ENCODE measurements at places on chromosomes 5 and 9.

DNA sequence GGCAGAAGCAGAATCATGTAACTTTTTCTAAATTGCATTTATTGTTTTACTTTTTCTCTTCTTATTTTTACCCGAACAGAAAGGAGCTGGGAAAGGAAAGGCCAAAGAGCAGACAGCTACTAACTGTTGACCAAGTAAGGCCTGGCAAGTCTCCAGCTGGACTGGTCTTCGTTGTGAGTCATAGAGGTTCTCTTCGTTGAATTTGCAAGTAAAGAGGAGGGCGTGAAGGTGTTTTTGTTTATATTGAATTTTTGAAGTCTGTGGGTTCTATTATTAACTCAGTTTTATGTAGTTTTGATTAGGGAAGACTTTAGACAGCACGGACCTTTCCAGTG is 416.5 kb upstream of the CCNH start:
- no peak for DNase-seq

- DNase-seq, result no peak
Measured at GRCh38 chr9:109426626-109427402, 71.3 kb downstream of the PTPN3 start.

DNA sequence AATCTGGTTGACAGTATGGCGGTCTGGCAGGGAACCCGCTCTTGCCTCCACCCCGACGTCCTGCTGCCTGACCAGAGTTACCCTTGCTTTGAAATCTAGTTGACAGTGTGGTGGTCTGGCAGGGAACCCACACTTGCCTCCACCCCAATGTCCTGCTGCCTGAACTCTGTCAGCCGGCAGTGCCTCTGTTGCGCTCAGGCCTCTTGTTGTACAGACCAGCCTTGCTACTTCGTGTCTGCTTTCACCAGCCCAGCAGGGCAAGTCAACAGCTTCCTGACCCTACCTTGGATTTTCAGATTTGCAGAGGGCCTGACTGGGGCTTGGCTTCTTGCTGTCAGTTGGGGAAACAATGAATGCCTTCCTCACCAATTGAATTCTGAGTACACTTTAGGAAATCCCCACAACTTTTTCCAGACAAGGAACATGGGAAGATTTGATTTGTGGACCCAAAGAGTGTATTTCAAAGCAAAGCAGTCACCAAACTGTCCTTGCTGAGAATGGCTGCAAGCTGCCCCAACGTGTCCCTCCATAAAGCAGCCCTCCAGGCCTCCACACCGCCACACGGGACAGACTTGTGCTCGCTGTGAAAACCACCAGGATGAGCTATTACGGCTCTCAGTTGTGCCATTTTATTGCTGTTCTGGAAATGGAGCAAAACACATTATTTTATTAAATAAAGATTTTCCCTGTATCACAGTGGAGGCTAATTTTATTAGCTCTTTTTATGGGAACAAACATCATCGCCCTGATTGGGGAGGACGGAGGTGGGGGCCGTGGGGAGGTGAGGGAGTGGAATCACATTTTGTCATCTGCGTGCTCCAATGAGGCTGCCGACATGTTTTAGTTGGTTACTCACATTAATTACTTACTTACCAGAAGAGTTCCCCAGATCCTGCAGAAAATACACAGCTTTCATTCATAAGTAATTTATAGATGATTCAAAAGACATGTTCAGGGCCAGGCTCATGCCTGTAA is 189.3 kb downstream of the AOPEP start:
- DNase-seq, result no peak

- DNase-seq, result no peak
Measured at GRCh38 chr9:88256216-88256615, 117.9 kb upstream of the SPATA31C2 start.

DNA sequence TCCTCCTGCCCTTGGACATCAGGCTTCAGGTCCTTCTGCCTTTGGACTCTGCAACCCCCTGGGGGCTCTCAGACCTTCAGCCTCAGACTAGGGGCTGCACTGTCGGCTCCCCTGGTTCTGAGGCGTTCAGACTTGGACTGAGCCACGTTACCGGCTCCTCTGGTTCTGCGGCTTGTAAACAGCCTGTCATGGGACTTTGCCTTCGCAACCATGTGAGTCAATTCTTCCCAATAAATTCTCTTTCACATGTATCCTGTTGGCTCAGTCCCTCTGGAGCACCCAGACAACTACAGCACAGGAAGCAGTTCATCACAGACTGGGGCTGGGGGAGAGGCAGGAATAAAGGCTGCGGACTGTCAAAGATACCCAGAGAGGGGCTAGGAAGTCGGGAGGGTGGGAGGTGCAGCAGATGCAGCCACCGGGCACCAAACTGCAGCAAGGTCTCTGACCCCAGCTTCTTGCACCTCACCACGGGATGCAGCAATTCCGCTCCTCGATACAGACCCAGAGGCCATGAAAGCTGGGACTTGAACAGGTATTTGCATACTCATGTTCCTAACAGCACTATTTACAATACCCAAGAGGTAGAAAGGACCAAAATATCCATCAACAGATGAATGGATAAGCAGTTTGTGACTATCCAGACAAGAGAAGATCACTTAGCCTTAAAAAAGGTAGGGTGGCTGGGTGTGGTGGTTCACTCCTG is 100.8 kb downstream of the COL23A1 start:
- no peak for DNase-seq

DNA sequence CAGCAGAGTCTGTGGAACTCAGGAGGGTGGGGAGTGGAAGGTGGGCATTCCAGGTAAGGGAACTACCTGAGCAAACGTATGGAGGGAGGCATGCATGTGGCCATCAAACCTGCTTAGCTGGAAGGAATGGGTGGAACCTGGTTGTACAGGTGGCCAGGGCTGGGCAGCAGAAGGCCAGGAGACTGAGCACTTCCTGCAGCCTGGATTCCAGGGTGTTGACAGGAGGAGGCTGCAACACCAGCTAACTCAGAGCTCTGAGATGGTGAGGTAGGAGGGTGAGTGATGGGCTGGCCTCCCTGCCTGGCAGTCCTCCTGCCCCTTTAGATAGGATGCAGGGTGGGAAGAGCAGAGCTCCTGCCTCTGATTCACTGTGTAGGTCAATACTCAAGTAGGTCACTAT is 92.5 kb upstream of the CPEB4 start:
- no peak for DNase-seq

DNA sequence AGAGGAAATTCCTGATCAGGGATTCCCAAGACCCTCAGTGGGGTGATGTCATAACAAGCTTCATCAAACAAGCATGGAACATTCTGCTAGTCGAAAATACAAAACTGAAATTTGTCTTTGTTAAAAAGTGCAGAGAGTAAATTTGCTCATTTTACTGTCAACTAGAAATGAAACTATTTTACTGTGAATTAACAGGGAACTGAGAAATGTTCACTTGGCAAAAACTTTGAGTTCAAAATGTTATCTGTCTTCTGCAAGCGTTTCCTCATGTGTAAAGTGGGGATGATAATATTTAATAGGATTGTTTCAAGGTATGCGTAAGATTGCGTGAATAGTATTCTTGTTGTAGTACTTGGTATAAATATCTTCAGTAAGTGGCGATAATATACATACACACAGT is 45.4 kb downstream of the ALDH1A1 start:
- no peak for DNase-seq

DNA sequence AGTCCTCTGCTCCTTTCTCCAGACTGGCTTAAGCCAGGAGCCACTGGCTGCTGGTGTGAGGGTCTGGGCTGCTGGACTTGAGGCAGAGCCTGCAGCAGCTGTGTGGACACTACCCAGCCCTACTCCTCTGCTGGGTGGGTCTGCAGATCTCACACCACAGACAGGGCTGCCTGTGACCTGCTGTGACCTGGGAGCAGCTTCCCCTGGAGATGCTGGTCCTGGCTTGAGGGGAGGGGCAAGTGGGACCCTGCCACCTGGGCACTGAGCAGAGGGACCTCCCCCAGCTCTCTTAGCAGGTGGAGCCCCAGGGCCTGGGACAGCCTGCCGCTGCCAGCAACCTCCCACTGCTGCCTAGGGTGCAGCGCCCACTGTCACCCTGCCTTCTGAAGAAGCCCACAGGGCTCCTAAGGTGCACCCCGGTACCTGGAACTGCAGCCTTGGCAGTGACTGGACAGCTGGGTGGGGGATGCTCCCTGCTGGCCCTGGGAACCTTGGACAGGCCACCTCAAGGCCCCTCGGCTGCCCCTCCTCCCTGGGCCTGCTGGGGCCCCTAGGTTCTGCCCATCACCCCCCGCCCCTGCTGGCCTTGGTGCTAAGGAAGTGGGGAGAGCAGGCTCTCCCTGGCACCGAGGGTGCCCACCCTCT is 9.1 kb downstream of the CACFD1 start:
- DNase-seq, result no peak

GRCh38 chr5:436641-436975 is 6.4 kb upstream of the EXOC3 start:
- DNase-seq, result no peak

- DNase-seq, result no peak
Measured at GRCh38 chr5:86795659-86796058, 177.9 kb downstream of the COX7C start.

DNA sequence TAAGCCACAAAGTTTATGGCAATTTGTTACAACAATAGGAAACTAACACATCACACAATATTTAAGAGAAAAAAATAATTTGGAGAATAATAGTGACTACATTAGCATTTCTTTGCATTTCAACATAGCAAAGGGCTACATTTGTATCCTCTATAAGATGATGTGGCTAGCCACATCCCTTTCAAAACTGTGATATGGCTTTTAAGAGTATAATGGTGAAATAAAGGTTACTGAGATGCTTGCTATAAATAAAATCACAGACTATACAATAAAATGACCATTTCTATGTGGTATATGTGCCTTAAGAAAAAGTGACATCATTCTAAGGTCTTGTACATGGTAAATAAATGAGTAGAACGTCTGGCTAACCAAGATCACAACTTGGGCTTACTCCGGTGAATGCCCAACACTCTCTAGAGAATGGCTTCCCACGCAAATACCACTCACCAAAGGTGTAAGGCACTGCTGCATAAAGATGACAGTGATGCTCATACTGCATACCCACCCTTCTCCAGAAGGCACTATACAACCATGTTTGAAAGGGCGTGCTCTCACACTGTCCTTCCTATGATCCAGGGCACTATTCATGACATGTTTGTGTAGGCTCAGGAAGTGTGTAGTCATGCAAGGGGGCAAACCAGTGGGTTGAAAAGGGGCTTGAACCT is 286.5 kb downstream of the MLLT3 start:
- DNase-seq, result no peak

- DNase-seq, result no peak
Measured at GRCh38 chr5:116696366-116696765, 121.7 kb upstream of the SEMA6A start.

DNA sequence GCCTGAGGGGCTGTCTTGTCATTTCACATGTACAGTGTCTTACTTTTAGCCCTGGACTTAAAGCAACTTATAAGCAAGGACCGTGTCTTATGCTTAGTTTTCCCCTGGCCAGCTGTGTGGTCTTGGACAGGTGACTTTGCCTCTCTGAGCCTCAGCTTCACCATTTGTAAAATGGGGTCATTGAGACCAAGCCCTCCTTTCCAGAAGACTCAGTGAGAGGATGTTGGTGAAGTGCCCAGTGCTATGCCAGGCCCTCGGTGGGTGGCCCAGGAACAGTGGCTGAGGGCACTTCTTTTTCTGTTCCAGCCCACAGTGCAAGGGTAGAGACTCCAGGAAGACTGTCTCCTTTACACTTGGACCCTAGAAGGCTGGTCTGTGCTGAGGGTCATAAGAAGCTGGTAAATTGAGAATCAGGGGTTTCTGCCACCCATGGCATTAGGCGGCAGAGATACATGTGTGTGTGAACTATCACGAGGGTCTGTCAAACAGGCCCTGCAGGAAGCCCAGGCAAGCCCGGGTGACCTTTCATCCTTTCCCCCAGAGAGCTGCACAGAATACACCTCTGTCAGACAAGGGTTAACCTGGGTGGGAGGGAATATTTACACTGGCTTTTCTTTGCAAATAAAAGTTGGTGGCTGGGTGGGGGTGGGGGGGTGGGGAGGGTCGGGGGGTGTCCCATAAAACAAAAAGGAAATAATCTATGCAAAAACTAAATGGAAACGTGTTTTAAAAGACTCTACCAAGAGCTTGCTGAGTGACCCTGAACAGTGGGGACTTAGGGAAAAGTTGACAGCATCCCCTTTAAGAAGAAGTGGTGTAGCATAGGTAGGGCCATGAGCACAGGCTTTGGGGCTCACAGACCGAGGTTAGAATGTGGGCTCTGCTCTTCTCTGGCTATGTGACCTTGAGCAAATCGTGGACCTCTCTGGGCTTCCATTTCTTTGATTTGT is 20.4 kb upstream of the KIF12 start:
- DNase-seq, result no peak

DNA sequence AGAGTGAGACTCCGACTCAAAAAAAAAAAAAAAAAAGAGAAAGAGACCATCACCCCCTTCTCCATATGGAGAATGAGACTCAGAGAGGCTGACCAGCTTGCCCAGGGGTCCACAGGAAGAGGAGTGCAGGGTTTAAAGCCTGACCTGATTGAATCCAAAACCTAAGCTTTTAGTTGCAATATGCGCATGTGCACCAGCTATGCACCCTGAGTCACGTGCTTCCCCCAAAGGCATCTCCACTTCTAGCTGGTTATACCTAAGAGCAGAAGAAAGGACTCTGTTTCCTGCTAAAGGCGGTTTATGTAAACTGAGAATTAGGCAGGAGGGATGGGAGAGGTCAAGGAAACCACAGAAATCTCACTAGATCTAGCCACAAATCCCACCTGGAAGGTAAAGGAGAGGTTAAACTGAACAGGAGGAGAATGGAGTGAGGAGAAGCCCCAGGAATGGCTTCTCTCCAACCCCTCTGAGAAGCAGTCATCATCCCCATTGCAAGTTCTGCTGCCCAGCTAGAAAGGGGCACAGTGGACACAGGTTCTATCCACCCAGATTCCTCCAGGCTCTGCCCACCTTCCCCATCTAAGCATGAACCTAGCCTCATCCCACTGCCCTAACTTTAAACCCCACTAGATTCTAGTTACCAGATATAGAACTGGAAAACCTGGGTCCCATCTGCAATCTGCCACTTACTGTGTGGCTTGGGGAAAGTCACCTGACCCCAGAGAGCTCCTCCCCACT is 171.3 kb downstream of the ACTL7B start:
- DNase-seq, result no peak

DNA sequence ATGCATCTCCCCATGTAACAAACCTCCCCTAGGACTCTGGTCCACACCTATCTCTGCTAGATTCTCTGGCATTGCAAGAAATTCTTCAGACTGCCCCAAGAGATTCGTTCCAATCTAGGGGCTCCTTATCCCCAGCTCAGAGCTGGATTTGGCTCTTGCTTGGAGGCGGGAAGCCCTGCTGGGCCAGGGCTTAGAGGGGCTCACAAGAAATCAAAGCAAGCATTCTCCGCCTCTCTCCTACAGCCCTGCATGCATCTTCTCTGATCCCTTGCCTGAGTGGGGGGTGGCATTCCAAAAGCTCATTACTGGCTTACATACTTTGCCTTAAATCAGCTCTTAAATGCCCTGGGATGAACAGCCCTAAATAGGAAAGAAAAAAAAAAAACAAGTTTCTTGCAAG is 75.8 kb downstream of the KCNIP1 start:
- DNase-seq, result no peak

GRCh38 chr9:120394058-120394669 is 185.8 kb downstream of the CDK5RAP2 start:
- DNase-seq, result no peak

GRCh38 chr5:112863549-112863948 is 2.5 kb downstream of the SRP19 start:
- no peak for DNase-seq

- no peak for DNase-seq
Measured at GRCh38 chr9:114804505-114804904, 1.3 kb downstream of the TNFSF15 start.

- no peak for DNase-seq
Measured at GRCh38 chr9:124500796-124501611, 6.2 kb downstream of the NR5A1 start.
